ENCODE measurements at places on chromosomes 3 and 15.
A peak's percentile ranks its signal among the peaks of the same experiment; 100 is the strongest.

GRCh38 chr3:81549831-81550230, 211.6 kb downstream of the GBE1 start:
- DNase-seq = no peak

- no peak for DNase-seq
Observed at GRCh38 chr3:180626844-180627243, 24.9 kb downstream of the TTC14 start.

- DNase-seq = no peak
Observed at GRCh38 chr3:116338713-116339112, 106.6 kb downstream of the LSAMP start.

- no peak for DNase-seq
Observed at GRCh38 chr15:43285609-43286037, 18.9 kb upstream of the TGM5 start.

DNA sequence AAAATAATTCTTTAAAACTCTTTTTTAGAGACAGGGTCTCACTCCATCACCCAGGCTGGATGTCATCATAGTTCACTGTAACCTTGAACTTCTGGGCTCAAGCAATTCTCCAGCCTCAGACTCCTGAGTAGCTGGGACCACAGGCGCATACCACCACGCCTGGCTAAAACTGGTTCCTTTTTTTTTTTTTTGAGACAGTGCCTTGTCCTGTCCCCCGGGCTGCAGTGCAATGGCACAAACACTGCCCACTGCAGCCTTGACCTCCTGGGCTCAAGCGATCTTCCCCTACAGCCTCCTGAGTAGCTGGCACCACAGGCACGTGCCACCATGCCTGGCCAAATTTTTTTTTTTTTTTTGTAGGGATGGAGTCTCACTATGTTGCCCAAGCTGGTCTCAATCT, 23.7 kb upstream of the FURIN start:
- DNase-seq = no peak

- peak; percentile 51 for DNase-seq
Observed at GRCh38 chr3:21393683-21394311, 357.2 kb downstream of the ZNF385D start.

DNA sequence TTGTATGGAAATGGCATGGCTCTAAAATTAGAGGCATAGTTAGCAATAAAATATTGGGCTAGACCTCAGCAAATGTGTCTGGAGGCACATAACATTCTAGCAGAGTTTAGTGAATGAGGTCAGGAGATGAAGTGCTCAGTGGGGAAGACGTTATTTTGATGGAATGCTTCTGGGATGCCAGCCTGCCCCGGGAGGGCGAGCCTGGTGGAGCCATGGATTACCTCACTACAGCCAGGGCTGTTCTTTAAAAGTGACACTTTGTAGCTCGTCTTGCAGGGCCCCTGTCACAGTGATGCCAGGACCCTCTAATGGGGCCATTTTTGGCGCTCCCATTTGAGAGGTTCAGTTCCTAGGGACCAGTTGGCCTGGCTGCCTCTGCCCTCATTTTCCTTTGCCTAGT, 48.5 kb downstream of the PXYLP1 start:
- no peak for DNase-seq

- peak; percentile 38 for DNase-seq
Observed at GRCh38 chr15:80615783-80616391, 79.2 kb upstream of the ABHD17C start.

GRCh38 chr15:71230303-71230702, 115.0 kb downstream of the THSD4 start:
- no peak for DNase-seq

DNA sequence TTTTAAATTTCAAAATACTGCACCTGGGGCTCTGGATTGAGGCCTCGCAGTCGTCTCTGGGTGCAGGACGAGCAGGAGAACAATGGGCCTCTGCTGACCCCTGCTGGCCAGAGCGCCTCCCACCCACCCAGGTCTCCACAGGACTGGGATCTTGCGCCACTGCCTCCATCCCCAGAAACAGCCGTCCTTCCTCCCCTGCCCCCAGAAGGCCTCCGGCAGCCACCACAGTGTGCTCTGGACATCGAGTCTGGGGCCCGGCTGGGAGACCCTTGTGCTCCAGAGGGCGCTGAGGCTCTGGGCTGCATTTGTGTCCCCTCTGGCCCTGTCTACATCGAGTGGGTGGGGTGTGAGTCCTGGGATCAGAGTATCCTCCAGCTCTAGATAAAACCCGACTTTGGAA, 6.7 kb upstream of the ACSBG1 start:
- DNase-seq = peak; percentile 86

- DNase-seq = no peak
Observed at GRCh38 chr3:10315771-10316344, 5.1 kb downstream of the SEC13 start.

- no peak for DNase-seq
Observed at GRCh38 chr15:31774045-31774444, 256.3 kb upstream of the CHRNA7 start.

DNA sequence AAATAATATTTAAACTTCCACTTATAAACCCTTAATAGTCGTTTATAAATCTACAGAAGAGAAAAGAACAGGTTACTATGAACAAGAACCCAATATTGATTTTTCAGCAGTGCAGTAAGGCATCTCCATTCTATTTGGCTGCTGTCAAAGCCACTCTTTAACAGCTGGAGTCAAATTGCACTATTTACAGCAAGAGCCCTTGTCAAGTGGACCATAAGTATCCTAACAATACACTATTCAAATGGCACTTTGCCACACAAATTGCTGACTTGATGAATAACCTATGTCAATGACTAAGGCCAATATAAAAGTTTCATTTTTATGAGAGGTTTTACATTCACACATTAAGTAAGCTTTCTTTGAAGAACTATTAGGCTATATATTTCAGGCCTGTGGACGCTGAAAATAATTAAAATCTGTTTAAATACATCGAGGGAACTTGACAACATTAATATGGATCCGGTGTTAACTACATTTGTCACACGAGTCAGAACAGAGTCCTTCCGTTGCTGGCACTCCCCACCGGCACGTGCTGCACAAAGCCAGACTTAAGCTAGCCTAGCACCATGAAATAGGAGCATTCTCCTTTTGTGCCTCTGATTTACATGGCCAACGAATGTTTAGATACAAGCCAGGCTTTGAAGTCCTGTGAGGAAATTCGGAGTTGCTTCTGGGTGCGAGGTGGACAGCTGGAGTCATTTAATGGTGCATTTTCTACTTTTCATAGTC, 100.5 kb downstream of the WDR72 start:
- DNase-seq = no peak

GRCh38 chr3:111979434-111980038, 710 bp downstream of the ABHD10 start:
- no peak for DNase-seq

GRCh38 chr3:40504636-40505430, 1.0 kb upstream of the ZNF620 start:
- no peak for DNase-seq

GRCh38 chr3:14366915-14367823, 35.2 kb upstream of the SLC6A6 start:
- no peak for DNase-seq

- DNase-seq = no peak
Observed at GRCh38 chr15:68479870-68480269, 47.9 kb upstream of the ITGA11 start.

- DNase-seq = no peak
Observed at GRCh38 chr15:28093752-28094535, 5.2 kb downstream of the OCA2 start.

DNA sequence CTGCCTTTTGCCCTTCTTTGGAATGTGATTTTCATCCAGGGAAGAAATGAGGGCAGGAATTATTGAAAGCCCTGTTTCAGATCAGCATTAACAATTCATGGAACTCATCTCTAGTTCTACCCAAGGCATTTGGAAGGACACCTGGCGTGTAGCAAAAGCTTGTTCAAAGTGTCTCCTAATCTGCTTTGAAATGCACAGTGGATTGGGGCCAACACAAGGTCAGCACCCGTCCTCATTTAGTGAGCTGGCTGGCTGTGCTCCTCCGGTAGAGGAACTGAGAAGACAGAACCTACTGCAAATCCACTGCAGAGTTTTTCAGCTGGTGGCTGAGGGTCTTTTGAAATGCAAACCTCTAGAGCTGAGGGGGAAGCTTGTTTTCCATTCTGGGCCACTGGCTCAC, 141.6 kb upstream of the STT3B start:
- no peak for DNase-seq

GRCh38 chr15:66489179-66489791, 8.3 kb downstream of the SNAPC5 start:
- DNase-seq = no peak

GRCh38 chr3:100682056-100682853, 27.0 kb upstream of the TFG start:
- DNase-seq = no peak

DNA sequence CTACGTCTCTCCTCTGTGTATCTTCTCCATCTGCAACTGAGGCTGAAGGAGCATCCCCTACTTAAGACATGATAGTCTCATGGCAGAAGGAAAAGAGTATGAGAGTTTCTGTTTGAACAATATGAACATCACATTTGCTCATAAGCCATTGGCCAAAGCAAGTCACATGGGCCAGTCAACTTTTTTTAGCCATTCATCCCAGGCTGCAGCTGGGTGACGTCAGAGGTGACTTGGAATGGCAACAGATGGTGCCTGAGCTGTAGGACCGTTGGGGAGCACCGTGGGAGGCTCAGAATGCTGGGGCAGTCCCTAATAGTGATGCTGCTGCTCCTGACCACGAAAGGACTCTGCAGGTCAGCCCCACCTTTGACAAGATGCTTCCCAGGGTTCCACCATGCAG, 58.7 kb downstream of the CRTC3 start:
- no peak for DNase-seq

DNA sequence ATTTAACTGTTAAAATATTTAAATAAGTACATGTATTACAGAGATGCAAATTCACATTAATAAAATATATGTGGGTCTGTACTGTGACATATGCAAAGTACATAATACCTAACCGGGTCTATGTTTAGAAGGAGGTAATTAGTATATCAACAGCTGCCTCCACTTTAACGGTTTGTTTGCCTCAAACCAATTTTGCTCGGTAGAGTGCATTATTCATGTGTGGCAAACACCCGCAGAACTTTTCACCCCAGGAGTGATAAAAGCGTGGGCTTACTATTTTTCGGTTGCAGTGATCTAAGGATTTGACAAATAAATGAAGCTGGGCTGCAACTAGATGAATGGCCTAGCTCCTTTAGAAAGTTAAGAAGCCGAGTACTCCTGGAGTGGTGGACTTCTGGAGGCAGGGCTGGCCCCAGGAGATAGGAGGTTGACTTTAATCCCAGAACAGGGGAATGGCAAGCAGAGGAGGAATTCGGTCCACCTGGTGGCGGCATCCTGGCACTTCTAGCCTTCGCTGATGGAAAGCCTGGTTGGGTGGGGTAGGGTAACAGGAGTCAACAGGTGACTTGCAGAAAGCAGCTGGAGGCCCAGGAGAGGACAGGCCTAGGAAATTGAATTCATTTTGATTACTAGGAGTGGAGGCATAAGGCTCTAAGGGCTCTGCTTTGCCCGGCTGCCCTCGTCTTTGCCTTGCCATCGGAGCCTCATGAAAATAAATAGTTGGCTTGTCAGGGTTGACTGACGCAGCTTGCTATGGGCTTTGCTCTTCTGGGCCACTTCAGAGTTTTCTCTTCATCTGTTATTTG, 2.4 kb downstream of the SLCO3A1 start:
- no peak for DNase-seq

DNA sequence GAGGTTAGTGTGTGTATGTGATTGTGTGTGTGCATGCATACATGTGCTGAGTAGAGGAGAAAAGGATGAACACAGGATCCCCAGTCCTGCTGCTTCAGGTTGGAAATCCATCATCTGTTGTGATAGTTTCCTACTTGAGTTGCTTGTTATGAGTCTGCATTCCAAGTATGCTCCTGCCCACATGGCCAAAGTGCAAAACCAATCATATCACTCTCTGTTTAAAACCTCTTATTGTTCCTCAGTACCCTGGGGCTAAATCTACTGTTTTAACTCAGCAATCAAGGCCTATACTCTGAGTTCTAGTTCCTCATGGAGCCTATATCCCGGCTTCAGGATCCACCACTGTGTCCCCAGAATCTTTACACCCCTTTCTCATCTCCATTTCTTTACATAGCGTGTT, 139.9 kb upstream of the TLE3 start:
- no peak for DNase-seq

GRCh38 chr3:125602752-125603649, 7.7 kb upstream of the OSBPL11 start:
- DNase-seq = no peak
